Stimulated activated CD8-positive, alpha-beta memory T cell treated with anti-CD3 and anti-CD28 coated beads, Interleukin-2, amount 100 ng/mL, for 1 hour (primary cell): ENCODE measurements at places on chromosomes 5 and 9.

GRCh38 chr5:2532809-2533208, 218.7 kb downstream of the IRX2 start:
- DNase-seq: no peak

- no peak for DNase-seq
Measured at GRCh38 chr5:179618923-179619554, 4.4 kb downstream of the HNRNPH1 start.

GRCh38 chr5:68114378-68115040, 101.0 kb upstream of the PIK3R1 start:
- DNase-seq: no peak

- no peak for DNase-seq
Measured at GRCh38 chr5:179309383-179309670, 35.9 kb downstream of the ADAMTS2 start.

- no peak for DNase-seq
Measured at GRCh38 chr5:154211641-154212390, 21.3 kb downstream of the GALNT10 start.

- no peak for DNase-seq
Measured at GRCh38 chr5:41918105-41918504, 7.0 kb upstream of the FBXO4 start.

DNA sequence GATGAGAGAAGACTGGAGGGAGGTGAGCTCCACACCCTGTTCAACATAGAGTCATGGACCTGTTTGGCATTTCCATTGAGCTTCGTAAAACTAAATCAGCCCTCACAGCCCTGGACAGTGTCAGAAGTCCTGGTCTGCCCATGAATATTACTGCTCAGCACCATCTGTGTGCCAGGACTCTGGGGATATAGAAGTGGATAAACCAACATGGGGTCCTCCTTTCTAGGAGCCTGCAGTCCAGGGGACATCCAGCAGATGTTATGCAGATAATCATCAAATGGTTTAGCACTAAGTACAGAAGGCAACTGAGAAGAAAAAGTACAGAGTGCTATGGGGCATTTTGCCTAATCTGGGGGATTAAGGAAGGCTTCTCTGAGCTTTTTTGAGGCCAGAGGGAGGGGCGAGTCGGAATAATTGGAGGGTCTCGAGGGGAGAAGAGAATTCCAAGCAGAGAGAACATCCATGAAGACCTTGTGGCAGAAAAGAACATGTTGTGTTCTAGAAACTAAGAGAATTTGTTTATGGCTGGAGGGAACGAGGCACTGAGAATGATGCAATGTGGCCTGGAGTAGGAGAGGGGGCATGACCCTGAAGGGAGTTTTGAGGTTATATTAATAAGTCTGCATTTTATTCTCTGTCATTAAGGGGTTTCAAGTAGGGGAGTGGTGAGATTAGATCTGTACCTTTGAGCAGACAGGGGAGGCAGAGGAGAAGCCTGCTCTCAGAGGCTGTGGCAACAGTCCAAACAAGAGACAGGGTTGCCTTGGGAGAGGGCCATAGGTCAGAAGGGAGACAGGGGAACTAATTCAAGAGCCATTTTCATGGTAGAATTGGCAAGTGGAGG, 63.5 kb upstream of the SLC2A8 start:
- DNase-seq: no peak

DNA sequence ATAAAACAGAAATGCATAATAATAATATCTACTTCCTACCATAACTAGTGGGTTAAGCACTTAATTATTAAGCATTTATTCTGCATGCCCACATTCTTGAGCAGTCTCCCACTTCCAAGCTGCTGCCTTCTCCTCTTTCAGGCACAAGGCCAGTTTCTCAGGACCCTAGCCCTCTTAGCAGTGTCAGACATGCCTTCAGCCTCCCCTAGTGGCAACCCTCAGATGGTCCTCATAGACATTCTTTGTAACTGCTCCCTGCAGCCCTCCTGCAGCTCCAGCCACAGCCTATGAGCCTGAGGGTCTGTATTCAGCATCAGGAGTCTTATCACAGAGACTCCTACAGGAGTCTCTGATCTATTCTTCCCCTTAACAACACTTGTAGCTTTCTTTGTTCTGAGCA, 3.9 kb downstream of the IL9 start:
- DNase-seq: no peak

- DNase-seq: no peak
Measured at GRCh38 chr5:147057051-147057450, 177.8 kb upstream of the STK32A start.

DNA sequence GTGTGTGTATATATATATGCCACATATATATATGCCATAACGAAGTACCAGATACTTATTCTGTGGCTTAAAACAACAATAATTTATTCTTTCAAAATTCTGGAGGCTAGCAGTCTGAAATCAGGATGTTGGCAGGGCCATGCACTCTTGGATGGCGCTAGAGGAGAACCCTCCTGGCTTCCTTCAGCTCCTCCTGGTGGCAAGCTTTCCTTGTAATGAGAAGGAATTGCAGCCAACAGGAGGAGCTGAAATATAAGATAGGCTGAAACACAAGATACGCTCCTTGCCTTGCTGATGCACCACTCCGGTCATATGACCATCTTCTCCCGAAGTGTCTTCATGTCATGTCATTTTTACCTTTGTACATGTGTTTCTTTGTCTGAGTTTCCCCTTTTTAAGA, 368.1 kb upstream of the CTNND2 start:
- DNase-seq: no peak

- no peak for DNase-seq
Measured at GRCh38 chr5:102737805-102738469, 17.2 kb upstream of the PAM start.

GRCh38 chr9:89274838-89275237, 36.2 kb upstream of the CKS2 start:
- DNase-seq: no peak
